HuH-7.5 (cell line): ENCODE measurements at places on chromosomes 6 and 20.

- no peak for DNase-seq
These were observed 1.2 kb downstream of the PSMB8 start for GRCh38 chr6:32842690-32843089.

- DNase-seq: no peak
These were observed 296.4 kb downstream of the PAX1 start for GRCh38 chr20:22001886-22002285.

DNA sequence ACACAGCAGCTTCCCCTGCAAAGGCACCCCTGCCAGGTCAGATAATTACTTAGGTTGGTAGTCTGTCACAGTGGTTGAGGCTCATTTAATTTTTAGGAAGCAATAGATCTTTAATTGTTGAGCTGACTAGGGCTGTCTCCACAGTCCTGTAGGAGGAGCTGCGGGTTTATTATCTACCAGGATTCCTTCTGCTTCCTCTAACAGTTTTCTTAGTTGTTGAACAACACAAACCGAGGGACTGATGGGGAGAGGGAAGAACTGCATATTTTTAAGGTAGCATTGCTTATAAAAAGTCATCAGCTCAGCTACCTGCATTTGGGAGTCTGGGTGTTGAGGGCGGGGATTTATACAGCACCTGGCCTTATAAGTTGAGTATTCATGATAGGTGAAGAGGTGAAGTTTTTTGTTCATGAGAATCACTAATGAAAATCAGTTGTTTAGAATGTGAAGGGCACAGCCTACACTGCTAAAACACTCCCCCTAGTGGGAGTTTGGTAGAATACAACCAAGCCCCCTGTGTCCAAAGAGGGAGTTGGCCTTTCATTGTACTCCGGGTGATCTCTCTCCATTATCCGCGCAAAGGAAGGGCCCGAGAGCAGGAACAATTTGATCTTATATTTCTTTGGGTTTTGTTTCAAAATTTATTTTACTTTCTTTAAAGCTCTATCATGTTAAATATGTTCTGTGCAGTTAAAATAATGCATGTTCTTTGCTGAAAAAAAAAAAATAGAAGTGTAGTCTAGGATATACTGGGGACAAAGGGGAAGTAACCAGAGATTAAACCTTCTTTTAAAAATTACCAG lies 69.6 kb downstream of the SSR1 start:
- peak; percentile 61 for DNase-seq

DNA sequence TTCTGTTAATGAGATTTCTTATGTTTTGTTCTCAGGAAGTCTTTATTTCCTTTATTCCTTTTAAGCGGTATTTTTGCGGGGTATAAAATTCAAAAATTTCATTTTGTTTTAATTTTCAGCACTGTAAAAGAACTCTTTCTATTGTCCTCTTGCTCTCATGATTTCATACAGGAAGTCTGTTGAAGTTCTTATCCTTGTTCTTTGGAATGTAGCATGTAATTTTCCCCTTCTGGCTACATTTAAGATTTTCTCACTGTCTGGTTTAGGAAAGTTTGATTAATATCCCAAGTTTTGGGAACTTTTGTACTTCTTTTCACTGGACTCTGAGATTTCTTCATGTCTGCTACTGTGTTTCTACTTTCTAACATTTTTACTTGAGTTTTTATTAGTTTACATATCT lies 581.4 kb upstream of the GJE1 start:
- no peak for DNase-seq

- DNase-seq: no peak
These were observed 112.2 kb downstream of the IRF4 start for GRCh38 chr6:503610-504362.

GRCh38 chr6:82086944-82087343 lies 160.6 kb downstream of the IBTK start:
- no peak for DNase-seq

- DNase-seq: no peak
These were observed 22.6 kb upstream of the SYNDIG1 start for GRCh38 chr20:24446811-24447210.

DNA sequence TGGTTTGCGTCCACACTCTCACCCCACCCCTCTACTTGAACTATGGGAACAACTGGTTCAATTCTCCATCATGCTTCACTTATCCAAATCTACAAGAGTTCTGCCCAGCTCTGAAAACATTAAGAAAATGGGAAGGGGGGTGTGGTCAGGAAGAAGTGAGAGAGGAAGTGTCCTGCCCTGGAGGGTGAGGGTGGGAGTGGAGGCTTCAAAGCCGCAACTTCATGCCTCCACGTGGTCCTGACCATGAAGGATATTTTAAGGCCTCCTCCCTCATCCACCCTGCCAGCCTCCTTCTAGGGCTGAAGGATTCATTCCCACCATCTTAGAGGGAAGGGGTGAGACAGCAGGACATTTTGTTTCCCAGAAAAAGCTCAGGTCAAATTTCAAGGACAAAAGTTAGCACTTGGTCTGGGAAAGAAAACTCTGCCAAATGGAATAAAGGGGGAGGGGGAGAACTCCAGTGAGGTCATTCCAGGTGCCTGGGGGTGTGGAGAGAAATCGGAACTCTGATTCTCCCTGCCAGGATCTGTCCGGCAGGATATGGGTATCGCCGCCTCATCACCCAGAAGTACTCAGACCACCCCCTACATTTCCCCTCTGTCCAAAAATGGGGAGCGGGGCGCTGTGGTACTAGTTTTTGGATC lies 4.9 kb downstream of the RIMS4 start:
- no peak for DNase-seq

DNA sequence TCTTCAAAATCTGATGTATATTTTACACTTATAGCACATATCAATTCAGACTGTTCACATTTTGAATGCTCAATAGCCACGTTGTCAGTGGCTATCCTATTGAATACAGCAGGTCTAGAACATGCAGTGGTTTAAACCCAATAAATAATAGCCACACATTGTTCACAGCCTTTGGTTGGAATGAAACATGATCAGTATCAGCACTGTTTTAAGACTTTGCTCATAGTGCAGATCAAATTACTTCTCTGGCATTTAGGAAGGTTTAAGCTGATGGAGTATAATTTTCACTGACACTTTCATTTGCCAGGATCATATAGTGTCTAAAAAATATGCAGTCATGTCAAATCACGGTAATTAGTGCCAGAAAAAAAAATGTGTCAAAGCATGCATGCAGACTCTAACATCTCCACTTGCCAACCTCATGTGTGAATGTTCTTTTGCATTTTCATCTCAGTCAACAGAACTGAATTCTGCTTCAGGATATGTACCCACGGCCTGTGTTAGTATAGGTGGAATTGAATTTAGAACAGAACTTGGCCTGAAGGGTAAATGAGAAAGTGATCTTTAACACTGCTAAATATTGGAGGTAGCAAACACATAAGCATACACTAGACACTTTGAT lies 184.1 kb downstream of the SLC24A3 start:
- no peak for DNase-seq
